ENCODE measurements at places on chromosomes 12 and 14.

- no peak for DNase-seq
Observed at GRCh38 chr12:57621497-57622292, 10.5 kb downstream of the ARHGEF25 start.

GRCh38 chr14:21209185-21209584, 53.3 kb upstream of the OR5AU1 start:
- DNase-seq: no peak

GRCh38 chr14:72352012-72352411, 419.8 kb downstream of the RGS6 start:
- no peak for DNase-seq

DNA sequence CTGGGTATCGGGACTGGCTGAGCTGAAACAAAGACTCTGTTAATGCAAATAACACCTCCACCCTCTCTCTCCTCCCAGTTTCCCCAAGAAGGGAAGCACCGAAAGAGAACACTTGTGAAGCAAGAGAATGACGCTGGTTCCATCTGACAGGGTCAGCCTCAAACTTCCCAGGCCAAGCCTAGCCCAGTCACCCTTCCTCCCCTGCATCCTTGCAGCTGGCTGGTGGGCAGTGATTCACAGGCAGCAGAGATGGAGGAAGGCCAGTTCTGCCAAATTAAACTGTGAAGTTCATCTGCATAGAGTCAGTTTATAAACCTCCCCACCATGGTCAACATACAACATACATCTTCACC, 2.8 kb downstream of the LRRC74A start:
- no peak for DNase-seq

DNA sequence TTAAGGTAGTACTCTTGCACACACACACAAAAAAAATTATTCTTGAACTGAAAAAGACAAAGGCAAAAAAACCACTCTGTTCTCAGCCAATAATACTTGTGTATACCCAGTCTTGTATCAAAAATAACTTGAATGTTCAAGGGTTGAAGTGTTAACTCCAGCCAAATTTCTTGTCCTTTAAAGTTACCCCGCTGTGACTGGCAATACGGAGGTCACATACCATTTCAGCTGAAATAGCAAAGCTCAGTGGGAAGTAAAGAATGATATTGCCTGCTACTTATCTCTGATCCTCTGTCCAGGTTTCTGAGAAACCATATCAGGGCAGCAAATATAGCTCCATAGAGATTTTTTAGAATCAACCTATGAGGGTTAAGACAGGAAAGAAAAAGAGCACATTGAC, 167.4 kb downstream of the C12orf50 start:
- DNase-seq: no peak
